Forelimb muscle (tissue), 1 donor: ENCODE measurements at places on chromosomes 2 and 18. TPM values are rescaled to one million over a fixed set of nuclear protein-coding genes. Genes with fewer than 3 reads are reported as not detected.

The REG3G gene
- polyA plus RNA-seq = not detected

The OTOF gene
- polyA plus RNA-seq = 22.7 TPM

The SCRN3 gene
- 31.8 TPM for polyA plus RNA-seq

The CLIP4 gene
- 19.2 TPM for polyA plus RNA-seq

The FEV gene
- not detected for polyA plus RNA-seq
